NCI-H1436 (cell line): ENCODE measurements at places on chromosomes 2 and 18.

DNA sequence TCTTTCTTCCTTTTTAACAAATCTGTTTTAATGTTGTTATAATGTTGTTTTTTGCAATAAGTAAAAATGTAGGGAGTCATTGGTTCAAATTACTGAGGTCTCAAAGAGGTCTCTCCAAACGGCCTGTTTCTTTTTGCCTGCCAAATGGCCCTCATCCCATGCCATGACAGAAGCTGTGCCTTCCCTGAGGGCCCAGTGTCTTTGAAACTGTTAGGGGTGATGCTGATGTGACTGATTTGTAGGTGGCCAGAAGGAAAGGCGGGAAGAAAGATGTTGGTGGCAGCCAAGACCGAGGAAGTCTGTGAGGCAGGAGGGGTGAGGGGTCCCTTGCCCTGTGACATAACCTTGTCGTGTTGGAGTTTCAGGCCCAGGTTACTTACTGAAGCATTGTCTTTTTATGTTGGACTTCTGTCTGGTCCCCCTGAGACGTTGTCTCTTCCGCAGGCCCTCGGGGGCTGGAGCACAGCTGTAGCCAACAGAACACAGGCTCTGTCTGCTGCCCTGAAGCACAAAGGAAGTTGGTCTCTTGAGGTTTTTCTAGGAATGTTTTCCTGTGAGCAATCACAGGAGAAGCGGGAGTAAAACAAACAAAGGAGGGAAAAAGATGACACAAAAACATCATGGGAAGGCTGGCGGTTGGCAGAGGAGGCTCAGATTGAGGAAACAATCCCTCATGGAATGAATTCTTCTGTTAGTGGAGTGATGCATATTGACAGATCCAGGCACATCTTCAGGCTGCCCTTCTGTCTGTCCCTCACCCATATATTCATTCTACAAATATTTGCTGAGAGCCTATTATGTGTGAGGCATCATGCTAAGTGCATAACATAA is 4.9 kb upstream of the ST3GAL5 start:
- DNase-seq: no peak

GRCh38 chr18:76373297-76373696 is 121.7 kb downstream of the ZNF516 start:
- no peak for DNase-seq

- DNase-seq: no peak
Measured at GRCh38 chr2:1611886-1612285, 132.4 kb downstream of the PXDN start.

DNA sequence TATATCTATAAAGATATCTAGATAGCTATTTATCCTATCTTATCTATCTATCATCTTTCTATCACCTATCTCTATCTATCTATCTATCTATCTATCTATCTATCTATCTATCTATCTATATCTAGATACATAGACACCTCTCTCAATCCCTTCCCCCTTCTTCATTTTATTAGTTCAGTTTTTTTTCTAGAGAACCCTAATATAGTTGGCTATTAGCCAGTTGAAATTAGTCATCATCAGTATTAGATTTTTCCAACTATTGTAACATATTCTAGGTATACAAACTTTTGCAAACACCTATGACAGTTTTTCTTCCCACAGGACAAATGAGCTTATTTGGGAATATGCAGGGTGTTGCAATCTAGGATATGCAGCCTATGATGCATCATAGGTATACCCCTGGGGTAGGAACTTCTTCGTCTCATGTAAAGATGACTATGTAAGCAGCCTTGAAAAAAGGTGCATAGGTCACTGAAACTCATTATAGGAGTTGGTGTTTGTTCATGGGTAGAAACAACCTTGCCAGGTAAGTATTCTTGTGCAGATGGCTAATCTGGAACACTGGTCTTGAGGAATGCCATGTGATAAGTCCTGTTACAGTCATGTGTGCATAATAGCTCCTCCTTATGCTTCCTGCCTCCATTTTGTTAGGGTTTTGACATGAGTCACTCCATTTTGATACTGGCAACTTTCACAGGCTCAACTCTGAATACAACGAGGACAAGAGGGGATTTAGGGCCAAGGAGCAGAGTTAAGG is 160.7 kb upstream of the ZSWIM2 start:
- DNase-seq: no peak

DNA sequence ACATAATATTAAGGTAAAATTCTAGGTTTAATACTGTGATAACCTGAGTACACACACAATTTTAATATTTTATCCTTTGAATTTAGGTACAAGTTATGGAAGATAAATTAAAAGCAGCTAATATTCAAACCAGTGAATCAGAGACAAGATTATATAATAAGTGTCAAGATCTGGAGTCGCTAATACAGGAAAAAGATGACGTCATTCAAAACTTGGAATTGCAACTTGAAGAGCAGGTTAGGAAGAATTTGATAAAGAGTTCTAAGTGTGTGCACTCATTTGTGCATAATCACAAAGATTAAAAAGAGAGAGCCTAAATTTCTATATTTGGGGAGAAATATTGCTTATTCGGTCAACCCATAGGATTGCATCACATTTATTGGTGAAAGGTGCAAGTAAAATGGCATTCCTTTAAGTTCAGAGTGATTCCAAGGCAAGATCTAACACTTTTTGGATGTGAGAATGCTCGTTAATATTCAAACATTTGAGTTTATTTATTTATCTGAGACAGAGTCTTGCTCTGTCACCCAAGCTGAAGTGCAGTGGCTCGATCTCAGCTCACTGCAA is 16.3 kb upstream of the C1GALT1C1L start:
- no peak for DNase-seq

DNA sequence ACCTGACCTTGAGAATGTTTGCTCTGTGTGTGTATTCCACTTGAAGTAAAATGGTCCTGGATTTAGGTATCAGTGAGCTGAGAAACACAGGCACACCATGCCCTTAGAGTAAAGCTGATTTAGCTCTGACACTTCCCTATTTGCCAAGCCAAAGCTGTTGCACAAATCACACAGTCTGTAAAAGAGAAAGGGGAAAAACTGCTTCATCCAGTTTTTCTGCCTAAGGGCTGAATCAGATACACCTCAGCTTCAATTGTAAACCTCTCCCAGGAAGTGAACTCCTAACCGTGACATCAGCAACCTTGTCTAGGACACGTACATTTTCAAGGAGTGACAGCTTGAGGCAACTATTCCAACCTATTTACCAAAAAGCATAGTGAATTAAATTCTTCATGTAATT is 150.4 kb downstream of the NR4A2 start:
- no peak for DNase-seq
